Renal cortical epithelial cell (primary cell): ENCODE measurements at places on chromosomes 2 and 18. TPM values are rescaled to one million over a fixed set of nuclear protein-coding genes. Genes with fewer than 3 reads are reported as not detected.

Gene IL36B
- total RNA-seq, result not detected in 2 replicates

Gene FOXD4L1
- 0.20 TPM in 1 of 2 replicates, not detected in the other for total RNA-seq

Gene LRATD1
- total RNA-seq, result 13.4 and 17.7 TPM in 2 replicates

Gene CYP20A1
- 27.6 and 52.4 TPM in 2 replicates for total RNA-seq

DNA sequence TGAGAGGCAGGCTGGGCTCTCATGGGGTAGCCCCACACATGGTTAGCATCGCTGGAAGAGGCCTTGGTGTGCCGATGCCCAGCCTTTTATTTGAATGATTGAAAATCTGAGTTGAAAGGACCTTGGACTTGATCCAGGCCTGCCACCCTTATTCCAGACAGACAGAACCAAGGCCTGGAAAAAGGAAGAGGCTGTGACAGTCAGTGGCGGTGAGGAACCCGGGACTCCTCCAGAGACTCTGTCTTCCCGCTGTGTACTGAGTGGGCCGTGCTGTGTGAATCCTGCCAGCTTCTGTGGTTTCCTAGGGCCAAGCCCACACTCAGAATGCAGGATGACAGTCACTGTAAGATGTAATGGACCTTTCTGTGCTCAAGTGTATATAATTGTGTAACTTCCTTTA lies 218.5 kb downstream of the LDLRAD4 start:
- DNase-seq, result no peak

DNA sequence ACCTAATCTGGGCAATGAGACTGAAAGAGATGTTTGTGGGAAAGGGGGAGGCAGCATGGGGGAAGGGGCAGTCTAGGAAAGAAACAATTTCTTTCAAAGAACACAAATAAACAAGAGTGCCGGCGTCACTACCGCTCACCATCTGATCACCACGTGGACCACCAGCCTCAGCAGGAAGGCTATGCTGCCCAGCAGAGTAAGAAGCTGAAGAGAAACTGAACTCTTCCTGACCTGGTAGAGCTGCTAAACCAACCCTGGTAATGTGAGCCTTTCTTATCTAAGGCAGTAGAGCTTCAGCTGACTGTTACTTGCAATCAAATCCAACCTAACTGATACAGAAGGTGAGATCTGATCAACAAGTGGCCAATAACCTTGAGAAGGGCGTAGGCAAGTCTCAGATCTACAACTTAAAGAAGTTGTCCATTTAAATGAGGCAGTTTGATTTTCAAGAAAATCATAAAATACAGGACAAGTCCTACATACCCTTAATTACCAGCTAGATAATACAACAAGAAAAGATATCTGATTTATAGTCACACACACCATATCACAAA lies 44.2 kb upstream of the SPTBN1 start:
- no peak for DNase-seq

- DNase-seq, result no peak
Measured at GRCh38 chr2:228590681-228591080, 409.2 kb upstream of the SPHKAP start.

GRCh38 chr18:21101172-21101571 lies 10.4 kb downstream of the ROCK1 start:
- no peak for DNase-seq

DNA sequence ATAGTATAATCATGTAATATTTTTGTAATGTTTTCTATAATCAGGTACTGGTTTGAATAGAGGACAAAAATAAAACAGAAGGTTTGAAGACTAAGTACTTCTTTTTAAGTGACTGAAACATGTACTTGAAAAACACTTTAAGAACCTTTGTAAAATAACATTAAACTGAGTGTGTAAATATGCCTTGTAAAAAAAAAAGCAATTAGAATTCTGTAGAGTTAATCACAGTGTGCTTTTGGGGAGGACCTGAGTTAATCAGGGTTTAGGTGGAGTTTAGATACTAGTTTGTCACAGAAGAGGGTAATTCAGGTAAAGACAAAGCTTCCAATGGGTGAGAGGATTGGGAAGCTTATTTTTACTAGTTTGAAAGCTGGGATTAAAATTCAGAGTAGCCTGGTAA lies 10.3 kb downstream of the MBD5 start:
- no peak for DNase-seq

DNA sequence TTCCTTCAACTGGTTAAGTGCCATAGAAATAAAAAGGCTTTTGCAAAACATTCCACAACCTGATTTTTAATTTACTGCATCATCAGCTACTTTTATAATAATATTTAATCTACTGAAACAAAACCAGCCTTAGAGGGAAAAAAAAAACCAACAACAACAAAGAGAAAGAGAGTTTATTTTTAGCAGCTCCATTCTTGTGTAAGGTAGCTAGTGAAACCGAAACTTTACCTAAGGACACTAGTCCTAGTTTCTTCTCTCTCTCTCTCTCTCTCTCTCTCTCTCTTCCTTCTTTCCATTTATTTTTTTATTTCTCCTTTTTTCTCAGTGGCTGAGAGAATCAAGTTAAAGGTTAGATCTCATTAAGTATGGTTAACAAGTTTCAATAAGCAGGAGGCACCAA lies 21.4 kb downstream of the EN1 start:
- no peak for DNase-seq

- peak; percentile 42 for DNase-seq
Measured at GRCh38 chr2:53127061-53127650, 640.4 kb upstream of the CHAC2 start.

- peak; percentile 74 for DNase-seq
Measured at GRCh38 chr2:164737612-164738081, 104.0 kb downstream of the COBLL1 start.

DNA sequence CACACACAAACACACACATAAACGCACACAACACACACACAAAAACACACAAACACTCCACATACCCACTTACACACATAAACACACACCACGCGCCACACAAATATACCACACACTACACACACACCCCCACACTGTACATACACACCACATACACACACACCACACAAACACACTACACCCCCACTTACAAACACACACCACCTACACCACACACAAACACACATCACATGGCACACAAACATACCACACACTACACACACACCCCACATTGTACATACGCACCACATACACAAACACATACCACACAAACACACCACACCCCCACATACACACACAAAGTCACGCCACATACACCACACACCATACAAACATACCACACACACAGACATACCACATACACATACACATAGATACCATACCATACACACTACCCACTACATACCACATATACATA lies 59.9 kb downstream of the TWIST2 start:
- no peak for DNase-seq

DNA sequence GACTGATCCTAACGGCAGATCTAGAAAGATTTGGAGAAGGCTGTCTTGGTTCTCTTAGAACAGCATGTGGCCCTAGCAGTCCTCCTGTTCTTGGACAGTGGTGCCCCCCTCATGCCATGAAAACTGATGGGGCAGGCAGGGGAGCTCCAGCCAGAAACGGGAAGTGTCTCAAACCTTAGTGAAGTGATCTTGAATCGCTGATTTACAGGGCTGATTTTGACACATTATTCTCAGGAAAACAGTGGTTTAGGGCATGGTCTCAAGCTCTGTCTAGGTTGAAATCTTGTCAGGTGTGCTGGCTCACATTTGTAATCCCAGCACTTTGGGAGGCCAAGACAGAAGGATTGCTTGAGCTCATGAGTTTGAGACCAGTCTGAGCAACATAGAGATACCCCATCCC lies 37.8 kb downstream of the SRSF7 start:
- DNase-seq, result no peak

DNA sequence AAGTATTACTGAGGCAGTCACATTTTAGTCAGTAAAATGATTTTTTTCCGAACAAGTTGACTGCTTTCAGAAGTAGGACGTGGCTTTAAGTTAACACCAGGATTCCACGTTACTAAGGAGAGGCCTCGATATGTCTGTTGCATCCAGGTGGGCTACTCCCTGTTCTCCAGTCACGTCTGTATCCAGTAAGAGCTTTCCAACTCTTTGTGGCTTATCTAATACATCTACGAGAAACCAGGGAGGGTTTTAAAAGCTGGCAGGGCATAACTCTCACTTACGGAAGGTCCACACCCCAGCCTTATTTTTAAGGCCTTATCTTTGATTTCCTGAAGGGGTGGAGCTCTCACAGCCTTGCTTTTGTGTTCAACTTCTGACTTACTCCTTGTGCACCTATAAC lies 99.2 kb downstream of the SLC8A1 start:
- DNase-seq, result no peak

- DNase-seq, result peak; percentile 82
Measured at GRCh38 chr2:16643099-16643498, 22.5 kb downstream of the CYRIA start.

- DNase-seq, result peak; percentile 89
Measured at GRCh38 chr2:9336576-9337314, 86.6 kb downstream of the ITGB1BP1 start.

DNA sequence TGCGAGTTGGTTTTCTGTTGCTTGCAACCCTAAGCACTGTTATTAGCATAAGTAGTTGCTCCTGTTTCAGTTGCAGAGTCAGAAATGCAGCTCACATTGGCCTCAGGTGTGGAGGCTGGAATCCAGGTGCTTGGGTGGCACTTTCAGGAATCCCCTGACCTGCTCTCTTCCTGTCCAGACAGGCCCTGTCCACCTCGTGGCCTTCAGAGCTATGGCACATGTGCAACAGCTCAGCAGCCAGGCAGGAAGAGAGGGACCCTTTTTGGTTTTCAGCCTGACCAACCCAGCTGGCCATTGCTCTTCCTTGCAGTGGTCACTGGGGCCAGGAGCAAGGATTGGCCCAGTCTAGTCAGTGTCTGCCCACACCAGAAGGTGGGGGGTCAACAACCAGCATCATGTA lies 12.7 kb downstream of the ACOXL start:
- DNase-seq, result no peak

- DNase-seq, result peak; percentile 63
Measured at GRCh38 chr2:9249020-9249800, 42.6 kb downstream of the ASAP2 start.

- DNase-seq, result no peak
Measured at GRCh38 chr18:77344786-77345500, 95.3 kb downstream of the GALR1 start.

DNA sequence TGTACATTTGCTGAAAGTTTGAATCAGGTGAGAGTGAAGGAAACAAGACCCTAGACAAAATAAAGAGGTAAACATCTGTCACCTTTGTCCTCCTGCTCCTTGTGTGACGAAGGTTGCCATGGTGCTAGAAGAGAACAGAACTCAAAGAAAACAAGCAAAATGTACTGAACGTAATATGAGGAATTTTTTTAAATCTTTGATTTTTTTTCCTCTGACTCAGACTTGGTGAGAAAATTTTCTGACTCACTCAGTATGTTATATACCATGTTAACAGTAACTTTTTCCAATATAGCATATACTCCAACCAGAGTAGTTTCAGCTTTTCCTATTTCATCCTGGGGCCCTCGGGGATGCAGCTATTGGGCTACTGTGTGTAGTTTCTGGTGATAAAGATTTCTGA lies 2114.6 kb upstream of the PIK3C3 start:
- DNase-seq, result peak; percentile 6

- no peak for DNase-seq
Measured at GRCh38 chr2:126943612-126944348, 45.1 kb downstream of the TEX51 start.

- DNase-seq, result no peak
Measured at GRCh38 chr2:72011791-72012190, 135.9 kb downstream of the CYP26B1 start.

- peak; percentile 91 for DNase-seq
Measured at GRCh38 chr2:182616471-182617393, 99.3 kb upstream of the DNAJC10 start.

- no peak for DNase-seq
Measured at GRCh38 chr2:14255135-14255820, 377.2 kb upstream of the LRATD1 start.
